ENCODE measurements at places on chromosomes 13 and 19. TPM values are rescaled to one million over a fixed set of nuclear protein-coding genes. Genes with fewer than 3 reads are reported as not detected.

DNA sequence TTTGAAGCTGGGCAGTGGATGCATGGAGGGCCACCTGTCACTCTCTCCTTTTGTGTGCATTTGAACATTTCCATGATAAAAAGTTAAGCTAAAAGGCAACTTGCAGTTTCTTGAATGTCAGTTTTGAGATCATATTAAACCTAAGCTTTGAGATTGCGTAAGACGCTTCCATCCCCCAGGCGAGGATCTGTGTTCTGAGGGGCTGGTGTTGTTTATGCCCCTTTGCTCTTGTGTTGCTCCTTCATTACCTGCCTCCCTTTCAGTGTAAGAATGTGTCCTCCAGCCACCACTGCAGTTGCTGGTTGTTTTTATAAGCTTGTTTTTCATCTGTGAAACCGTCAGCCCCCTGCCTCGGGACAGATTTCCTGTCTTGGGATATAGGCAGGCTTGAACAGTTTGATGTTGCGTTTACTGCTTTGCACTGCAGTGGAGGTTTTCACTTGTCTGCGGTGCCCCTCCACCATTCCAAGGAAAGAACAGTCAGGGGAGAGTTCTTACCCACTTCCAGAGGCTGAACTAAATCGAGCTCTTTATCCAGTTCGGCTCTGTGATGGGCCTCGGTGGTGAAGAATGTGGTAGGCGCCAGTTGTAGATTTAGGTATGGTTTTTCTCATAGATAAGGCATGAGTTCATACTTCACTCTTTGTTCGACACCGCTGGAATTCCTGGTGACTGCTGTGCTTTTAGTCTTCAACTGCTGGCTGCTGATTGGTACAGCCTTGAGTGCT lies 96.8 kb downstream of the ARHGEF7 start:
- no peak for DNase-seq

DNA sequence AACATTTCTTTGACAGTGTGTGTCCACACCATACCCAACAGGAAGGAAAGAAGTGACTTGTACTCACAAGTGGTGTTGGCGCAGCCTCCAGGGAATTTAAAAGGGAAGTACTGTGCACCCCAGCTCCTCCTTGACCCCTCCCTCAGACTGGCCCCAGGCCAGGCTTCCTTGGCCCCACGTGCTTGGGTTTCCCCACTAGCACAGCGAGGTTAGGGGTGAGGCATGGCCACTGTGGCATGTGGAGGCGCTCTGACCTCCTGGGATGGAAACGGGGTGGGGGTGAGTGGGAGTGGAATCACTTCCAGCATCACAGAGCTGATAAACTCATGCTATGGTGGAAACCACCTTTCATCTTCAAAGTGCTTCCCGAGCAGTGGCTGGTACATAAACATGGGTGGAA lies 168.6 kb downstream of the ZNF536 start:
- no peak for DNase-seq

- DNase-seq: no peak
Measured at GRCh38 chr19:21698215-21698614, 69.2 kb downstream of the ZNF100 start.

DNA sequence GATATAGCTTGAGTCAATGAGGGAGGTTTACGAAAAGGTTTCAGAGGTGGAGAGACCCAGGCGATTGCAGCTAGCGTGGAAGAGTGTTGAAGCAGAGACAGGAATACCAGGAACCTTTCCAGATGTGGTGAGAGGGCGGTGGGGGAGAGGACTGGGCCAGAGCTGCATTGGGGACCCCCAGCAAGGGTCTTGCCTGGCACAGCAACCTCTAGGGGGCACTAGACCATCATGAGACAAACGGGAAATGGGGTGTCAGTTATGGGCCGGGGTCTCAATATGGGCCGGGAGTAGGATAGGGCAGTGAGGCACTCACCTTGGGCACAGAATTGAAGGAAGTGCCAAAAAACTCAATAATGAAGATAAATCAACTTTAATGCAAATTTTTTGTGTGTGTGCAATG lies 2.1 kb upstream of the LRP3 start:
- no peak for DNase-seq

- DNase-seq: no peak
Measured at GRCh38 chr19:19406878-19407632, 1.6 kb downstream of the GATAD2A start.

Gene ZNF667
- not detected for total RNA-seq

Gene DCT
- 0.43 TPM for total RNA-seq

- no peak for DNase-seq
Measured at GRCh38 chr19:18433015-18433691, 4.8 kb downstream of the ISYNA1 start.

DNA sequence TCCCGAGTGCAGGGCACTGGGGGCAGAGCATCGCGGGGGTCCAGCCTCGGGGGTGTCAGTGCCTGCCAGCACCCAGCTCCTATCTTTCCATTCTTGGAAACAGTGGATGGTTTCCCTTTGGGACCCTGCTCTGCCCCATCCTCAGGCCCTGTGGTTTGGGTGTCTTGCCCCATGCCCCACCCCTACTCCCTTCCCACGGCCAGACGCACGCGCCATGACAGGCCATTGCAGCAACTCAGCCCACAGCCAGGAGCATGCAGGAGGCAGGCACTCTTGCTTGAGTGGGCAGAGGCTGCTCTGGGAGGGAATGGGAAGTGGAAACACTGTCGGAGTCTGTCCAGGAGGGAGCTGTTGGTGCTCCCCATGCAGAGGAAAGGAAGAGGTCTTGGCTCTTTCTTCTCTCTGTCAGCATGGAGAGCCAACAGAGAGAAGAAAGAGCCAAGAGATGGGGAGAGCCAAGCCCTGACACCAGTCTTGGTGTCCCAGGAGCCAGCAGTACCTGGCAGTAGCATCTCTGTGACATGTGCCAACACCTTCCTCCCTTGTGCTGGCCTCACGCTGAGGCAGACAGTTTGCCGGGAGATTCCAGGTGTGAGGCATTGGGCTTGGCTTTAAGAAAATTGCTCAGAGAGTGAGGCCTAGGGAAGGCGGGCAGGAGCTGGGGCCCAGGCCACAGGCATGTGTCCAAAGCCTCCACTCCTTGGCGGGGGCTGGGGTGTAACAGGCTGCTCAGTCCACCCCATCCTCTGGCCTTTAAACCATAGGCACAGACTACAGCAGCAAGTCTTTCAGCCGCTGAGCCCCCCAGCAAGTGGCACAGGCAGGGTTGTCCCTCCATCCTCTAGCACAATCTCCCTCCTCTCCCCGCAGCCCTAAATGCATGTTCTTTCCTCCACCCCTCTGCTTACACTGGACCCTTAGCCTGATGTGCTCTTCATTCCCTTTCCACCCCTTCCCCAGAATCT lies 86.7 kb upstream of the UQCRFS1 start:
- no peak for DNase-seq

GRCh38 chr13:43787518-43787891 lies 733 bp upstream of the ENOX1 start:
- DNase-seq: no peak

DNA sequence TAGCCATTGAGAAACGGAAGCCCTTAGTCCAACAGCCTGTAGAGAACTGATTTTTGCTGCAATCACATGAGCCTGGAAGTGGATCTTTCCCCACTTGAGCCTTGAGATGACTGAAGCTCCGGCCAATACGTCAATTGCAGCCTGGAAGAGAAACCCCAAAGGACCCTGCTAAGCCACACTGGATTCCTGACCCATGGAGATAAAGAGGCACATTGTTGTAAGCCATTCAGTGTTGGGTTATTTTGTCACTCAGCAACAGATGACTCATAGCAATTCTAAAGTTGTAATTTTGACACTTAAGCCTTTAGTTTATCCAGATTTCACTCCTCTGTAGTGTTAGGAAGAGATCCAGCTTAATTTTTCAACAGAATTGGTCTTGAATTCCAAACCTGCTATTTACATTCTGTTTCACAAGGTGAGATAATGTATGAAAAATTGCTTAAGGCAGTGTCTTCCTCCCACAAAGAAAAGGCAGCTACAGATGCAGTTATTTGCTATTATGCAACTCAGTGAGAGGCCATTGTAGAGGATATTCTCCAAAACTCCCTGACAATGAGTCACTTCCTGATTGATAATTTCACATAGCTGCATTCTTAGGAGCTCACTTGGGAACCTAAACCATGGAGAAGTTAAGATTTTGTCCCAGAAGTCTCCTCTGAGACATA lies 59.4 kb upstream of the TSHZ3 start:
- no peak for DNase-seq

Gene ELSPBP1
- total RNA-seq: not detected

- no peak for DNase-seq
Measured at GRCh38 chr19:18905058-18905456, 9.1 kb upstream of the CERS1 start.

Gene MAMSTR
- total RNA-seq: 2.6 TPM

DNA sequence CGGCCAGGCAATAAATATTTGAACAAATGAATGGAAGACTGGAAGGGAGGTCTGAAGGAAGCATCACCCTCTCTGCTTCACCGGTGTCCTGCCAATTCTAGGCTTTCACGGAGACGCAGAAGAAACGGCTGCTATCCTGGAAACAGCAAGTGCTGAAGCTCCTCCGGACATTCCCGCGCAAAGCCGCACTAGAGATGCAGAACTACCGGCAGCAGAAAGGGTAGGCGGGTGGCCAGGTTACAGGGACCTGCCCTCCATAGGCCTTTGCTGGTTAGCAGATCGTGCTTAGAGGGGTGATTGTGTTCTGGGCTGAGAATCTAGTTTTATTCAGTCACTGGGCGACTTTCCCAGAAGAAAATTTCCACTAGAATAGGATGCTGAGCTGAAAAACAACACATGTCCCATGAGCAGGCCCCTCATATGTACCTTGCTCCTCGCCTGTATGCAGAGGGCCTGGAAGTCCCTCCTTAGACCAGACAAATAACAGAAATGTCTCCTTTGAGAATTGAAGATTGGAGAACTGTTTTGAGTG lies 11.0 kb downstream of the PAF1 start:
- no peak for DNase-seq

Gene PALM
- 52.1 TPM for total RNA-seq

DNA sequence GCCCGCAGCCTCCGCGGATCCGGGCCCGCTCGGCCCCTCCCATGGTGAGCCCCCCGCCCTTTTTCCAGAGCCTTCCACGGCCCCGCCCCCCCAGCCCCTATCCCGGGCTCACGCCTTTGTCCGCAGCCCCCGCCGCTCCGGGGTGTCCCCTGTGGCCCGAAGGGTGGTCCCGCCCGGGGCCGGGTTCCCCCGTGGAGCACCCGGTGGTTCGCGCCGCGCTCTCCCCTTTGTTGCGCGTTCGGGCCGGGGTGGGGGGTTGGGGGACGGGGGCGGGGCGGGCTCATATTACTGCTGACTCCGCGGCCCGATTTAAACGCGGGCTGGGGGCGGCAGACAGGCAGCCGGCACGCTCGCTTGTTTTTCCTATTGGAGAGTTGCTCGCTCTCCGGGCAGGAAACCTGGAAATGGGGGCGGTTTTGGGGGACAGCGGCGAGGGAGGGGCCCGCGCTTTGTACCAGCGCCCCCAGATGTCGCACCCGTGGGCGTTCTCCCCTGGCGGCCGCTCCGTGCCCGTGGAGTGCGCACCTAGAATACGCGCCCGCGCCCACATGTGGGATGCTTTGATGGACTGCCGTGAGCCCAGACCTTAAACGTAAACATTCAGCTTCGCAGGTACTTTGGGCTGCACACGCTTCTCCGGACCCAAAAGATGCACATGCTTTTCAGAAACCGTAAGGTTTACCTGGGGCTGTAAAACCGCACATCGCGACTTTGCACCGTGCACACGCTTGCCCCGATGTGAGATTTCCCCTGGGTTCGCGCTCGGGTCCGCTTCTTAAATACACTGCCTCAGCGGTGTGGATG lies 699 bp downstream of the PTOV1 start:
- no peak for DNase-seq

DNA sequence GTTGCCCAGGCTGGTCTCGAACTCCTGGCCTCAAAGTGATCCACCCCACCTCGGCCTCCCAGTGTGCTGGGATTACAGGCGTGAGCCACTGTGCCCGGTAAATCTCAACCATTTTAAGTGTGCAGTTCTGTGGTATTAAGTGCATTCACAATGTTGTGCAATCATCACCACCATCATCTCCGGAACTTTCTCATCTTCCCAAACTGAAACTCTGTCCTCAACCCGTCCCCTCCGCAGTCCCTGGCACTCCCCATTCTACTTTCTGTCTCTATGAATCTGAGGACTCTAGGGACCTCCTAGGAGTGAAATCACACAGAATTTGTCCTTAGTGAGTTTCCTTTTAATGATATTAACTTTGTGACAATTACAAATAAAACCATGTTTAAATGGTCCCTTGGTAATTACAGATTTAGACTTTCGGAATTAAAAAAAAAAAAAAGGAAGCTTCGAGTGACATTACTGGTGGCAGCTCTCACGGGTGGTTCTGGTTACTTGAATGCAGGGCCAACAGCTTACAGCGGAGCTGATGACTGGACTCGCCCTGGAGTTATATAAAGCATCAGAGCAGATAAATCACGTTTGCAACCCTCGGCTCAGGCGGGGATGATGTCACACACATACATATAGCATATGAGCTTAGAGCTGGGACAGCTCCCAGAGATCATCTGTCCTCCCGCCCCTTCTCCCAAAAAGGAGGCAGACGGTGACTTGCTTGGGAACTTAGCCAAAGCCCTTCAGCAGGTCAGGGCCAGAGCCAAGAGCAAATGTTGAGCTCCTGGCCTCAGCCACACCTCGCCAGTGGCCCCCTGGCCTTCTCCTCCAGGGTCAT lies 89.8 kb downstream of the ZNF557 start:
- no peak for DNase-seq

Gene SDHAF1
- total RNA-seq: 17.5 TPM

GRCh38 chr13:46145950-46146349 lies 36.0 kb downstream of the LCP1 start:
- no peak for DNase-seq

- DNase-seq: no peak
Measured at GRCh38 chr13:39410096-39410901, 192.7 kb downstream of the LHFPL6 start.

- DNase-seq: peak; percentile 31
Measured at GRCh38 chr13:99895444-99896368, 75.9 kb downstream of the ZIC5 start.

GRCh38 chr13:86922936-86923335 lies 748.2 kb upstream of the SLITRK5 start:
- no peak for DNase-seq

GRCh38 chr13:109401891-109402290 lies 384.5 kb downstream of the IRS2 start:
- DNase-seq: no peak

Measured in neural crest cell (in vitro differentiated cells).